Hindlimb muscle (tissue), 1 donor: ENCODE measurements at places on chromosomes 7 and 10. TPM values are rescaled to one million over a fixed set of nuclear protein-coding genes. Genes with fewer than 3 reads are reported as not detected.
A peak's percentile ranks its signal among the peaks of the same experiment; 100 is the strongest.

Gene GBX1
- polyA plus RNA-seq: 2.7 TPM

DNA sequence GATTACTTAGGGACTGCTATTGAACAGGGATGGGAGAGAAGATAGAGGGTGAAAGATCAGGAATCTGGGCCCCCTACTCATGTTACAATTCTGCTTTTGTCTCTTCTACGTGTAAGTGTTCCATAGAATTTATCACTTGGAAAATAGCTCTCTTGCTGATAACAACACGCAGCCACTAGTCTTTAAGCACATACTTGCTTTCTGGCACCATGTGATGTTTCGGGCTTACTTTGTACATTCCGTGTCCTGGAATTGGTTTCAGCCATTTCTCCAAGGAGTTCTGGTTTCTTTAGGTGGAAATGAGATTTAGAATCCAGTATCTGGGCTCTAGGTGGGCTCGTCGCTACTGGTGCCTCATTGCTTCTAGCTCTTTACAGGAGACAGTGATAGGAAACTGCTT is 59.7 kb downstream of the TFAM start:
- no peak for DNase-seq

Gene CPED1
- 8.2 TPM for polyA plus RNA-seq

Gene INPP5A
- 57.4 TPM for polyA plus RNA-seq

Gene PRKAR2B
- 6.4 TPM for polyA plus RNA-seq

- DNase-seq: peak; percentile 32
Observed at GRCh38 chr7:108972004-108972403, 402.3 kb downstream of the DNAJB9 start.

Gene PRF1
- polyA plus RNA-seq: 0.74 TPM

- no peak for DNase-seq
Observed at GRCh38 chr10:78405231-78405630, 371.6 kb downstream of the RPS24 start.

DNA sequence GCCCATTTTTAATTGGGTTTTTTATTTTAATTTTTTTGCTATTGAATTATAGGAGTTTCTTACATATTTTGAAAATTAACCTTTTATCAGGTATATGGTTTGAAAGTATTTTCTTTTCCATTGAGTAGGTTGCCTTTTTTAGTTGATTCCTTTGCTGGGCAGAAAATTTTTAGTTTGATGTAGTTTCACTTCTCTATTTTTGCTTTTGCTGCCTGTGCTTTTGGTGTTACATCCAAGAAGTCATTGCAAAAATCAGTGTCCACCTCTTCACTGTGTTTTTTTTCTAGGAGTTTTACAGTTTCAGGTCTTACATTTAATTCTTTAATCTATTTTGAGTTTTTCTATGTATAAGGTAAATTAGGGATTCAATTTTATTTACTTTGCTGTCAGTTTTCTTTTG is 129.8 kb upstream of the FERD3L start:
- DNase-seq: no peak

- no peak for DNase-seq
Observed at GRCh38 chr7:127177156-127177555, 75.6 kb downstream of the GRM8 start.

DNA sequence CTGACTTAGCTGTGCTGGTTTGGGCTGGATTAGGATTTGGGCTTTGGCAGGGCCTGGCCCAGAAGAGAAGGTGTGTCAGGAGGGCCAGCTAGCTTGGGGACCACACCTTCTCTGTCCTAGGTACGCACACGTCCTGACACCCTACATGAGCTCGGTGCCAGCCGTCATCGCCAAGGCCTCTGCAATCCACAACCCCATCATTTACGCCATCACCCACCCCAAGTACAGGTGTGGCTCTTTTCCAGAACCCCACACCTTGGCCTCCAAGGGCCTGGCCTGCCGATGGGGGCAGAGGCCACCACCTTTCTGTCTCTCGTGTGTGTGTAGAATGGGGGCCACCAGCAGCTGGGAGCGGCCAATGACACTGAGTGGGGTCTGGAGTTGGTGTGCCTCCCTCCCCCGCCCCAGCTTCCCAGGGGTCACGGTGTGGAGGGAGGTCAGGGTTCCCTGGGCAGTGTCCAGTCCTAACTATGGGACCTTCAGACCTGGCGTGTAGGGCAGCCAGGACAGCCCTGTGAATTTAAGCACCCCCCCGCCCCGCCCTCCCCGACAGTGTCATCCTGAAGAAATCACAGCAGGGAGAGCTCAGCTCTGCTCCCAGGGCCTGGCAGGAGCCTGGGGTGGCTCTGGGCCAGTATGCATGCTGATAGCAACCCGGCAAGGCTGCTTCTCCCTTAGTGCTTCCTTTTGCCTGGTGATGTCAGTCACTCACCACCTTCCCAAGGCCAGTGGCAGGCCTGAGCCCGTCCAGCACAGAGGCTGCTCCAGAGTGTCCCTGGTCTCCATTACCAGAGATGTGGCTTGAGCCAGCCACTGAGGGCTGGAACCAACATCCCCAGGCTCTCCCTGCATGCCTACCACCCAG is 6.9 kb upstream of the LDB3 start:
- no peak for DNase-seq

Gene TET1
- polyA plus RNA-seq: 10.8 TPM

Gene AOC1
- polyA plus RNA-seq: 0.08 TPM

Gene MYH16
- 0.08 TPM for polyA plus RNA-seq

DNA sequence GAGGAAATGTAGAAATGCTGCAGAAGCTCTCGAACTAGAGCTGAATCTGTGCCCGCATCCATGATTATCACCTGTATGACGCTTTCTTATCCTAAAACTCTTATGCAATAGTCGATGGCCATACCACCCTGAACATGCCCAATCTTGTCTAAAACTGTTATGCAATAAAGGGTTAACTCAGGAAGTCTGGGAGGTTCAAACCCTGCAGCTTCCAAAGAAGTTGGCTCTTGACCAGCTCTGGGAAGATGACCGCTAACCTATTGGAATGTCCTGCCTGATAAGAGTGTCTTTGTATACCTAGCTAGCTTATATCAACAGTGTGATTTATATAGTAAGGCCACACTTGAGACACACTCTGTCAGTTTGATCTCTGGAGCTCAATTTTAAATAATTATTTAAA is 3.4 kb upstream of the C10orf88 start:
- no peak for DNase-seq

- DNase-seq: no peak
Observed at GRCh38 chr10:26857991-26858706, 2.6 kb downstream of the ABI1 start.

- no peak for DNase-seq
Observed at GRCh38 chr10:3031490-3031889, 35.9 kb upstream of the PFKP start.

- DNase-seq: no peak
Observed at GRCh38 chr7:7292085-7292484, 109.7 kb downstream of the C1GALT1 start.

- DNase-seq: no peak
Observed at GRCh38 chr7:93958216-93958615, 36.7 kb downstream of the GNG11 start.

- DNase-seq: peak; percentile 46
Observed at GRCh38 chr7:18495412-18496340, at the start of gene HDAC9. Gene HDAC9 (plus strand): TSS chr7:18495749. CDS start chr7:18496303, 554 bp downstream.

- DNase-seq: no peak
Observed at GRCh38 chr7:918441-919113, 35.9 kb downstream of the ADAP1 start.

DNA sequence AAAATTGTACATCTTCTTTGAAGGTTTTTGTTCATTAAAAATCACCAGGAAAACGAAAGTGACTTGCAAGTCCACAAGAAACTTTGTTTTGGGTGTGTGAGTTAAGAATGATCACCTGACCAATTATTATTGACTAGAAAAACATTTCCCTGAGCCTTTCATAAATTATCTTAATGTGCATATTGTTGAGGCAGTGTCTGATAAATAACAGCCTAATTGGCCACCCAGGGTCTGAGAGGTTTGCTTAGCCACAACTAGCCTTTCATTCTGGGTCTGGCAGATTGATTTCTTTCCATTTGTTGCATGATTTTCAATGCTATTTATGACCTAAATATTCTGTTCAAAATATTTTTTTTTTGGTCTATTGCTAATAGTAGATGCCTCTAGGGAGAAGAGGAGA is 152.8 kb downstream of the AUTS2 start:
- no peak for DNase-seq

DNA sequence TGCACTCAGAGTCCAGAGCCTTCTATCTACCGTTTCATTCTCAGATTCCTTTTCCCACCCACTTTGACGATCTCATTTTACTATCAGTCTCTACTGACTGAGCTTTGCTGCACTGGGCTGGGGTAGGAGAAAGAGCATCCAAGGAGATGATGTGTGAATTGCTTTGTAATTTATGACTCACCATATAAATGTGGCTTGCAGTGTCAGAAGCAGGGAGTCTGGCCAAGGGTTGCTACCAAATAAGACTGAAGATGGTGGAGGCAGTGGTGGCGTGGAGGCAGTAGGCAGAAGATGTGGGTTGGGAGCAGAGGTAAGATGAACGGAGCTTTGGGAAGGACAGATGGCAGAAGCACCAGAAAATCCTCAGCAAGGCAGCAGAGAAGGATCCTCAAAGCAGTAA is 73.3 kb upstream of the AGK start:
- DNase-seq: no peak

- DNase-seq: no peak
Observed at GRCh38 chr10:56240471-56240870, 120.6 kb downstream of the ZWINT start.

DNA sequence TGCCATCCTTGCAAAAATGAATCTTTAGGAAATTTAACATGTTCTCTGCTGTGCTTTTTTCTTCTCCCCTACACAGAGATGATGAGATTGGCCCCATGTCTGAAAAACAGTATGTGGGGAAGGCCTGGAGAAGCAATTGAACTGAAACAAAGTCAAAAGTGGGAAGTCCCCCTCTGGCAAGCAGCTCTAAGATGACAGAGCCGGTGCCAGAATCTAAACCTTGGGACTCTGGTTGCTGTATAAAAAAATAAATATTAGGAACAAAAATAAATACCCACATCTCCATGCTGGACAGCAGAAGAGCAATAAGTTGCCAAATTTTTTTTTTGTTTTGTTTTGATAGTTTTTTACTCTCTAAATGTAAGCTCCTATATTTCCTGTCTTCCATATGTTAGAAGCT is 51.8 kb upstream of the TRIL start:
- DNase-seq: no peak

Gene CLDN3
- 0.40 TPM for polyA plus RNA-seq

Gene DNAJC30
- 7.8 TPM for polyA plus RNA-seq

Gene FFAR4
- polyA plus RNA-seq: 0.43 TPM

Gene SPDYE11
- polyA plus RNA-seq: 1.9 TPM

DNA sequence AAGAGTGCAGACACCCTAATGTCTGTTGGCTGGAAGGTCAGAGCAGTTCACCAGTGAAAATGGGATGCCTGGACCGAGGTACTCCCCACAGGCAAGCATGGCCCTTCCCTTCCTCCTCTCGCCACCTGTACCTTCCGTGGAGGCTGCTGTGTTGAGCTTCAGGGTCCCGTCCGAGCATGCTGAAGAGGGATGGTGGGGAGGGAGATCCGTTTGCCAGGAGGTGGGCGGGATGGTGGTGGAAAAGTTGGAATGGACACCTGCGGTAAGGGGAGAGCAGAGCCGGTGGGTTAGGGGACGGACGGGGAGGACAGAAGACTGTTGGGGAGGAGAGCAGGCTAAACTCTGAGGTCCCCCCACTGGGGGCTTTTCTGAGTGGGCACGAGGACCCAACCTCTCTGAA is 15.9 kb upstream of the ZNF777 start:
- DNase-seq: no peak

- no peak for DNase-seq
Observed at GRCh38 chr7:38656968-38657367, 25.8 kb upstream of the AMPH start.
